NCI-H1930 (cell line): ENCODE measurements at places on chromosomes 12 and 14.

DNA sequence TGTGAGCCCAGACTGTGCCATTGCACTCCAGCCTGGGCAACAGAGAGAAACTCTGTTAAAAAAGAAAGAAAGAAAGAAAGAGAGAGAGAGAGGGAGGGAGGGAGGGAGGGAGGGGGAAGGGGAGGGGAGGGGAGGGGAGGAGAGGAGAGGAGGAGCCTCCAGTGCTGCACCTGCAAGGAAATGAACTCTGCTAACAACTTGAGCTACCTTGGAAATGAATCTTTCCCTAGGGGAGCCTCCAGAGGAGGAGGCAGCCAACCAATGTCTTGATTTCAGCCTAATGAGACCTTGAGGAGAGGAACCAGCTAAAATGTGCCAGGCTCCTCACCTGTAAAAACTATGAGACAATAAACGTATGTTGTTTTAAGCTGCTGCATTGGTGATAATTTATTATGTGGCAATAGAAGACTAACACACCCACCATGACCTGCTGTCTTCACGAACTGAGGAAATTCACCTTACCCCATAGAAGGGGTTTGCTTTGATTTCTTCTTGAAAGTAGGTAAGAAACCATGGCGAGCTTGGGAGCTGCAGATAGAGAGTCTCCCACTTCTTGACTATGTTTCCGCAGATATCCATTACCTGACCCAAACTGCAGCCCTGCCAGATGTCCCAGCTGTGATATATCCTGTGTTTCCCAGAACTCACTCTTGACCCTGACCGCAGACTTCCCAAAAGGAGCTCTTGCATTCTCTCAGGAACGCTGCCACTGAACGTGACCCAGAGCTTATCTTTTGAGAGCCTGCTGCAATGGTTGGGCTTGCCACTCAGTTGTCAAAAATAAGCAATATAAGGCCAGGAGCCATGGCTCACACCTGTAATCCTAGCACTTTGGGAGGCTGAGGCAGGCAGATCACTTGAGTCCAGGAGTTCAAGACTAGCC is 31.5 kb upstream of the TMPO start:
- DNase-seq: no peak

- no peak for DNase-seq
Observed at GRCh38 chr14:63413009-63413408, 94.3 kb upstream of the GPHB5 start.

DNA sequence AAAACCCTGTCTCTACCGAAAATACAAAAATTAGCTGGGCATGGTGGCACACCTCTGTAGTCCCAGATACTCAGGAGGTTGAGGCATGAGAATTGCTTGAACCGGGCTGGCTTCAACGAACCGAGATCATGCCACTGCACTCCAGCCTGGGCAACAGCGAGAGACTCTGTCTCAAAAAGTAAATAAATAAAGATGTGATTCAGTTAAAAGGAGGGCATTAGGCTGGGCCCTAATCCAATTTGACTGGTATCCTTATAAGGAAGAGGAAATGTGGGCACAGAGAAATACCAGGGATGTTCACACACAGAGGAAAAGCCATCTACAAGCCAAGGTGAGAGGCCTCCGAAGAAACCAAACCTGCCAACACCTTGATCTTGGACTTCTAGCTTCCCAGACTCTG is 10.1 kb upstream of the DCAF4 start:
- DNase-seq: no peak

- no peak for DNase-seq
Observed at GRCh38 chr14:36014236-36014635, 162.3 kb downstream of the PTCSC3 start.

DNA sequence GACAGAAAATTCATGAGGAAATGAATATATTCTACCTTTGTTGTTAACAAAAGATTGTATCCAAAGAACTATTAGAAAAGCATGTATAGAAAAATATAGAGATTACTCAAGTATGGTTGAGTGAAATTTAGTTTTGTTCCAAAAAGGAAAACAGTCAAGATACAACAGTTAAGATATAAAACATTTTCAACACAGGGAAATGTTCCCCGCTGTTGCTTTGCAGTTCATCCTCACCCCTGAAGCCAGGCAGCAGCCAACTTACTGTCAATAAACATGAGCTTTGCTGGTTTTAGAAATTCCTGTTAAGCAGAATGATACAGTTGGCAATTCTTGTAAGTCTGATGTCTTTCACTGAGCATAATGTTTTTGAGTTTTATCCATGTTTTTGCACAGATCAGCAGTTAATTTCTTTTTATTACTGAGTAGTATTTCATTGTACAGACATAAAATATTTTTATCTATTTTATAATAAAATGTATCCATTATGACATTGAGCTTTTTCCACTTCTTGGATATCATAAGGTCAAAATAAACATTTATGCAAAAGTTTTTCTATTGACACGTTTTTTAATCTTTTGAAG is 1.2 kb upstream of the CLEC2B start:
- no peak for DNase-seq

- DNase-seq: no peak
Observed at GRCh38 chr14:102696856-102697495, 80.3 kb upstream of the TRAF3 start.

GRCh38 chr12:54146506-54147145 is 42.2 kb downstream of the SMUG1 start:
- DNase-seq: no peak

DNA sequence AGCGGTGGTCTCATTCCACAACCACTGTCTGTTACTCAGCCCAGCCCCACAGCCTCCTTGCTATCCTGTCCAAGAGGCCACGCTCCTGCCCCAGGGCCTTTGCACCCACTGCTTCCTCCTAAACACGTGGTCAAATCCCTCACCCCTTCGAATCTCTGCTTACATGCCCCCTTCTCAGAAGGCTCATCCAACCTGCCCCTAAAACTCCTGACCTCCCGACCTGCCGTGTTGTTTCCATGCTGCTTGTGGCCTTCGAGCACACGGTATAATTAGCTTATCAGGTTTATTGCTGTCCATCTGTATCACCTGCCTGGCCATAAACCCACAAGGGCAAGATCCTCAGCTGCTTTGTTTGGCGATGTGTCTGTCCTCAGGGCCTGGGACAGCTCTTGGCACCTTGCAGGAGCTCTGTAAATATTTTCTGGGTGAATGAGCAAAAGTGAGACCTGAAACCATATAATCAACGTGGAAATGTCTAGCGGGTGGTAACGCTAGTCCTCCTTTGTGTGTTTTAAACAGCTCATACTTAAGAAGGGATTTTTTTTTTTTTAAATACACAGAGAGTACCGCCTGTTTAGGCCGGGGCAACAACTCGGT is 36.0 kb downstream of the SCARB1 start:
- no peak for DNase-seq
